ENCODE measurements at places on chromosomes 4 and X.
A peak's percentile ranks its signal among the peaks of the same experiment; 100 is the strongest.

DNA sequence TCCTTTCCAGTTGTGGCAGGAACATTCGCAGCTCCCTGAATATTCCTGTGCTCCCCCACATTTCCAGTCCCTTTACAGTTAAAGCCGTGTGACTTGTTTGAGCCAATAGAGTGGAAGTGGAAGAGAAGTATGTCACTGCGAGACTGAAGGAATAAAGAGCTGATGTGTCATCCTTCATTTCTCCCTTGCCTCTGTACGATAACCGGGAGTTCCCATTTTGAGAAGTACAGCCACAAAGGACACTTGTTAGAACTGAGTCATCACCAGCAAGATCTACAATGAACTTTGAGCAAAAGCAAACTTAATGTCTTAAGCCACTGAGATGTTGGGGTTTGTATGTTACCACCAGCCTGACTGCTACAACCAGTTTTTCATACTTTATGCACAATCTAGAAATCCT is 92.3 kb downstream of the SPRY1 start:
- no peak for DNase-seq
- H3K36me3 ChIP-seq: no peaks in the 10 kb centered on the region
- H3K27me3 ChIP-seq: no peaks in the 10 kb centered on the region
- no peak overlapping the region for H3K4me3 ChIP-seq
- H3K27ac ChIP-seq: no peak overlapping the region

DNA sequence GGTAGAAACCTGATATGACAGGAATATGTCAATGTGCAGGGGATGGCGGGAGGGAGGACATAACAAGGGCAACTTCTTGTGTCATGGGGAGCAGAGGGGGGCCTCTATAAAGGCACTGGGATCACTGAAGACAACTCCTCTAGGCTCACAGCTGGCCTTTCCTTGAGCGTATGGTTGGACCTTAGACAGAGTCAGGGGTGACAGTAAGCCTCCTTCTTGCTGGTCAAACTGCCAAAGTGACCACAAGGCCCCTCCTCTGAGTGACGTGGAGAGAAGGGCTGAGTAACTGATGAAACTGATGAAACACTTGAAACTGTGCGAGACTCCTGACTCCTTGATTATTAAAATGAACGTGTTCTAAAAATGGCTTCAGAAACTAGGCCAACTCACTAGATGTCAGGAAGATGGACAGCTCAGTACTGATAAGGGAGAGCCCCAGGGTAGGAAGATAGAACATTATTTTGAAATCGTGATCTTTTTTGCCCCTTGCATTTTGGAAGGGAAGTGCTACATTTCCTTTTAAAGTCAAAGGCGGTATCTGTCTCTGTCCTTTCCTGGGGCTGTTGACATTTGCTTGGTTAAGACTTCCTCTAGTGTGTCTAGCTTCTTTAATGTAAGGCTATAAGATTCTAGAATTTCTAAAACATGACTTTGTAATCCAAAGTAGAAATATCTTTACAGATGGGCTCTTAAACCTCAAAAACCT is 1.6 kb downstream of the RAB33A start:
- no peak for DNase-seq
- peaks cover 36% of the 10 kb centered on the region for H3K27me3 ChIP-seq
- H3K4me3 ChIP-seq: no peak overlapping the region
- no peak overlapping the region for H3K27ac ChIP-seq

DNA sequence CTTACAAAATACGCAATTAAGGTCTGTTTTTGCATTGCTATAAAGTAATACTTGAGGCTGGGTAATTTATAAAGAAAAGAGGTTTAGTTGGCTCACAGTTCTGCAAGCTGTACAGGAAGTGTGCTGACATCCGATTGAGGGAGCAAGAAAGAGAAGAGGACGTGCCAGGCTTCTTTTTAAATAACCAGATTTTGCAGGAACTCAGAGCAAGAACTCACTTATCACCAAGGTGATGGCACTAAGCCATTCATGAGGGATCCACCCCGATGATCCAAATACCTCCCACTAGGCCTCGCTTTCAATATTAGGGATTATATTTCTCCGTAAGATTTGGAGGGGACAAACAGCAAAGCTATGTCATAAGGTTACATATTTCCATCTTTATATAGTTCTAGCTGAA is 456.7 kb downstream of the GLUD2 start:
- H3K36me3 ChIP-seq: no peaks in the 10 kb centered on the region
- H3K4me3 ChIP-seq: no peak overlapping the region
- H3K27me3 ChIP-seq: no peaks in the 10 kb centered on the region
- no peak for DNase-seq

DNA sequence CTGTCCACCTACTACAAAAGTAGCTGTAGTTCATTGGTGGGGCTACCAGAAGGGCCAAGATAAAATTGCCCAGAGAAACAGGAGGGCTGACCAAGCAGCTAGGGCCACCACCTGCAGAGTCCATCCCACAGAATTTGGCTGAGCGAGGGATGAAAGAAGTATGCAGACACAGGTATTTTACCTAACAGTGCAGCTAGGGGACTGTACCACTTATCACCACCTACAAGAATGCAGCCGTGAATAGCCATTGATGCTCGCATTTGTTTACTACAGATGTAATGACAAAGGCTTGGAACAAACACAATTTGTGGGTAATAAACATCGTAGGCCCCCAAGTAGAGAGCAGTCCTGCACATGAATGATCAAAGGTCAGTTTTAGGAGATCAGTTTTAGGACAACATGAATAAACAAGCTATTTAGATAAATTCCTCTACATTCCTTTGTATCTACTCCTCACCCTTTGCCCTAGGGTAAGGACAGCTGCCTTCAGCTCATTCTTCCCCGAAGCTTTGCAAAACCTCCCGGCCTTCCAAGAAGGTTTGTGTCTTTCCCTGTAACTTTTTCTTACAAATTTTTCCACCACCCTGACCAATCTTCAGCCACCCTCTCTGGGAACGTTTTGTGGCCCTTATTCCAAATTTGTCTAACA is 49.5 kb downstream of the ZNF718 start:
- H3K36me3 ChIP-seq: peaks cover 5% of the 10 kb centered on the region
- H3K27ac ChIP-seq: no peak overlapping the region
- H3K4me1 ChIP-seq: no peaks in the 10 kb centered on the region
- H3K27me3 ChIP-seq: no peaks in the 10 kb centered on the region
- DNase-seq: no peak

DNA sequence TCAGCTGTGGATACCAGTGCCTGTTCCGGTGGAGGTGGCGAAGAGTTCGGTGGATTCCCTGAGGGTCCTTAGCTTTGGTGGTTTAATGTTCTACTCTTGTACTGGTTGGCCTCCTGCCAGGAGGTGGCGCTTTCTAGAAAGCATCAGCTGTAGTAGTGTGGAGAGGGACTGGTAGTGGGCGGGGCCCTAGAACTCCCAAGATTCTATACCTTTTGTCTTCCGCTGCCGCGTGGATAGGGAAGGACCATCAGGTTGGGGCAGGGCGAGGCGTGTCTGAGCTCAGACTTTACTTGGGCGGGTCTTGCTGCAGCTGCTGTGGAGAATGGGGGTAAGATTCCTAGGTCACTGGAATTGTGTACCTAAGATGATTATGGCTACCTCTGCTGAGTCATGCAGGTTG is 390.3 kb downstream of the FAM47A start:
- peak; percentile 77 for DNase-seq
- no peaks in the 10 kb centered on the region for H3K36me3 ChIP-seq
- no peak overlapping the region for H3K27ac ChIP-seq
- no peaks in the 10 kb centered on the region for H3K27me3 ChIP-seq
- H3K4me1 ChIP-seq: no peaks in the 10 kb centered on the region
- peak overlapping the region; percentile 23 for H3K4me3 ChIP-seq

GRCh38 chrX:41314881-41315280 is 19.1 kb upstream of the DDX3X start:
- no peak overlapping the region for H3K27ac ChIP-seq
- H3K36me3 ChIP-seq: no peaks in the 10 kb centered on the region
- DNase-seq: no peak
- H3K4me1 ChIP-seq: no peaks in the 10 kb centered on the region
- no peak overlapping the region for H3K4me3 ChIP-seq
- H3K27me3 ChIP-seq: no peaks in the 10 kb centered on the region

- no peaks in the 10 kb centered on the region for H3K27me3 ChIP-seq
- no peak overlapping the region for H3K27ac ChIP-seq
These were observed 16.9 kb downstream of the SYNPO2 start for GRCh38 chr4:118905566-118905965.
